Stimulated activated CD4-positive, alpha-beta T cell treated with anti-CD3 and anti-CD28 coated beads, TNF-alpha, amount 100 ng/mL, for 1 hour (primary cell): ENCODE measurements at places on chromosomes 4 and X.

- DNase-seq, result no peak
These were observed 185.3 kb upstream of the SPOCK3 start for GRCh38 chr4:167419468-167420140.

DNA sequence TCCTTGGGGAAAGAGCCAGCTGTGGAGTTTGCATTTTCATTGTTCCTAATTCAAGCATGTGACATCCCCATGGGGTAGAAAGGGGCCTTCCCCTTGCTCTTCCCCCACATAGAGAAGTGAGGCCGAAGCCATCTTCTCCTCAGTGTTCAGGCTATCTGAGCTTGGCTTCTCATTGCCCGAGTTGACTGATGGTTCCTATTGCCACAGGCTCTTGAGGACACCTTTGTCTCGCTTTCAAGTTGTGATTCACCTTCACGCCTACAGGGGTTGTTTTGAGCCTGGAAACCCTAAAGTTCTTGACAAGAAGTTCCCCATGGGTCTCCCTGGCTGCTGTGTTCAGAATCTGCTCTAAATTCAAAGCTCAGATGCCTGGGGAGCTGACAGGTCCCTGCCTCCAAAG is 25.0 kb downstream of the CCNQ start:
- DNase-seq, result no peak

DNA sequence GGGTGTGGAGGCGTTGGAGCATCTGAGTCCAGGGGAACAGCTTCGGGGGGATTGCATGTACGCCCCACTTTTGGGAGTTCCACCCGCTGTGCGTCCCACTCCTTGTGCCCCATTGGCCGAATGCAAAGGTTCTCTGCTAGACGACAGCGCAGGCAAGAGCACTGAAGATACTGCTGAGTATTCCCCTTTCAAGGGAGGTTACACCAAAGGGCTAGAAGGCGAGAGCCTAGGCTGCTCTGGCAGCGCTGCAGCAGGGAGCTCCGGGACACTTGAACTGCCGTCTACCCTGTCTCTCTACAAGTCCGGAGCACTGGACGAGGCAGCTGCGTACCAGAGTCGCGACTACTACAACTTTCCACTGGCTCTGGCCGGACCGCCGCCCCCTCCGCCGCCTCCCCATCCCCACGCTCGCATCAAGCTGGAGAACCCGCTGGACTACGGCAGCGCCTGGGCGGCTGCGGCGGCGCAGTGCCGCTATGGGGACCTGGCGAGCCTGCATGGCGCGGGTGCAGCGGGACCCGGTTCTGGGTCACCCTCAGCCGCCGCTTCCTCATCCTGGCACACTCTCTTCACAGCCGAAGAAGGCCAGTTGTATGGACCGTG is 2.2 kb downstream of the AR start:
- DNase-seq, result no peak

GRCh38 chrX:109830157-109830703 is 97.2 kb upstream of the ACSL4 start:
- DNase-seq, result no peak

- DNase-seq, result no peak
These were observed 522.5 kb upstream of the AGA start for GRCh38 chr4:177964693-177965168.

GRCh38 chrX:31228909-31229308 is 157.1 kb upstream of the FTHL17 start:
- no peak for DNase-seq

GRCh38 chrX:11329021-11329420 is 35.8 kb downstream of the AMELX start:
- no peak for DNase-seq

GRCh38 chrX:13662355-13662791 is 9.4 kb downstream of the TCEANC start:
- DNase-seq, result no peak

DNA sequence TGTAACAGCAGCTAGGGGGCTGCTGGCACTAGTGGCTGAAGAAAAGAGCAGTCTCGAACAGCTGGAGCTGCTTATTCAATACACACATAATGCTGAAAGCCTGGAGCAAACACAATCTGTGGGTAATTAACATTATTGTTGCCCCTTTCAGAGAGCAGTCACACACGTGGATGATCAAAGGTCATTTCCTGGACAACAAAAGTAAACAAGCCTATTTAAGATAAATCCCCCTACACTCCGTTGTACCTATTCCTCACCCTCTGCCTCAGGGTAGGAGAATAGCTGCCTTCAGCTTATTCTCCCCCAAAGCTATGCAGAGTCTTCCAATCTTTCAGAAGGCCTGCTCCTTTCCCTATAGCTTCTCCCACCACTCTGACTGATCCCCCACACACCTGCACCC is 803.9 kb downstream of the C4orf33 start:
- no peak for DNase-seq

DNA sequence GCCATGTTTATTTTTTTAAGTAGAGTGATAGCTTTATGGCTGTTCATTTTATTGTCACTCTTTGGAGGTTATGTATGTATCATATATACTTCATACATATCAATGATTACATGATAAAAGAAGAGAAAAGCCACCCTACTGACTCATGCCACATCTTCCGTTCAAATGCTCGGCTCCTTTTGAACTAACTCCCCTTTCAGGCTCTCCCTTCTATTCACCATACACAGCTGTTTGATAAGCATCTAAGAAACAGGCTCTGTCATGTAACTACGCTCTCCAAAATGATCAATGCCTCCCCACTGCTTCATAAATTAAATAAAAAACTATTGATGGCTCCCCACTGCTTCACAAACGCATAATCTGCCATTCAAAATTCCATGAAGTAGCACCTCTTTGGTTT is 89.4 kb downstream of the SEL1L3 start:
- DNase-seq, result no peak

- DNase-seq, result no peak
These were observed 61.9 kb upstream of the IRF2 start for GRCh38 chr4:184536065-184536880.

- DNase-seq, result no peak
These were observed 3.1 kb upstream of the HS6ST2 start for GRCh38 chrX:132961511-132961910.

DNA sequence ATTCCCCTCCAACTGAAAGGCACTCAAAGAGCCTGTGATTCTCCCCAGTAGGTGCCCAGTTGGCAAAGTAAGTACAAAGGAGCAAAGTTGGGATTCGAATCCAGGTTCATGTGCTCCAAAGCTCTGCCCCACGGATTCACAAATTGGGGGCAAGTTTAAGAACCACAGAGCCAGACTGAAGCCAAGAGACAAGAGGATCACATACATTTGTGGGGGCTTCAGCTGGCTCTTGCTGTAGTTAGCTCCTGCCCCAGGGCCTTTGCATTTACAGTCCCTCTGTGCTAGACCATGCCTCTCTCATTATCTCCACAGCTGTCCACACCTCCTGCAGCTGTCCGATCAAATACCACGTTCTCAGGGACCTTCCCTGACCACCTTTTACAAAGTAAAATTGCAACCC is 18.8 kb downstream of the PNMA6F start:
- no peak for DNase-seq

DNA sequence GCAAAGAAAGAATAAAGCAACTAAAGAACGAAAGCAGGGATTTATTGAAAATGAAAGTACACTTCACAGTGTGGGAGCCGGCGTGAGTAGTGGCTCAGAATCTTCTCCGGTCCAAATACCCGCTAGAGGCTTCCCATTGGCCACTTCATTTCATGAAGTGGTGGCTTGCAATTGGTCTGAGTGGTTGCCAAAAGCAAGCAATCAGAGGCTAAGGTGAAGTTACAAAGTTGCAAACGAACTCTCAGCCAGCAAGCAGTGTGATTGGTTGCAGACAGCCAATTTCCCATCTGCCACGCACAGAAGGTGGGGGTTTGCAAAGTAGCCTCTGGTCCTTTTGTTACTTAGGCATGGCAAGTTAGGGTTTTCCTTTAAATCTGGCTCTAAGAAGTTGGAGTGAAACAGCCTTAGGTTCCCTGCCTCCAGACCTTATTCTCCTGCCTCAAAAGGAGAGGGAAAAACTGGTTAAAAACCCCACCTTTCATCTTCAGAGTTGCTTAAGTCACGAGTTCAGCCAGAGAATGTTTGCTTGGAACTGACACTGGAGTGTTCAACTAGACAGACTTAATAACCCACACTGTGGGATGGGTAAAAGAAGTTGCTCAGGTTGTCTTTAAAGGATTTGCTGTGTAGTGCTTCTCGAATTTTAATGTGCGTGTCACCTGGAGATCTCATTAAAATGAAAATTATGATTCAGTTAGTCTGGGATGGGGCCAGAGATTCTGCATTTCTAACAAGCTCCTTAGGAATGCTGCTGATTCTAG is 6.9 kb upstream of the CLOCK start:
- DNase-seq, result no peak

DNA sequence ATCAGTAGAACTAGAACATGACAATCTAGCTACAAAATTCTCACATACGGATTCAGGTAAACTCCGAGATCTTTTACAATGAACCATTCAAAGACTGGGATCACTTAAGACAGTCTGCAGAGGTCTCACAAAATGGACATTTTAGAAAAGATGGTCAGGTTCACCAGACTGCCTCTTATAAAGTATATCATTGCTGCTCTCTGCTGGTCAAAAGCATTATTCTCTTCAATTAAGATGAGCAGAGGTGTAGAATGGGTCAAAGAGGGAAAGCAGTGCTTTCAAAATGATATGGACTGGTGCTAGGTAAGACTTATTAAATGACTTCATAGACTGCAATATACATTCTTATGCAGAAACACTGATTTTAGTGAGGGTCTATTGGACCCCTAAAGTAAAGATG is 434.7 kb downstream of the PACRGL start:
- DNase-seq, result no peak

GRCh38 chrX:34341258-34341657 is 209.1 kb upstream of the FAM47A start:
- DNase-seq, result no peak

GRCh38 chr4:20426028-20426427 is 174.3 kb downstream of the SLIT2 start:
- DNase-seq, result no peak
